ENCODE measurements at places on chromosomes 2 and 18. TPM values are rescaled to one million over a fixed set of nuclear protein-coding genes. Genes with fewer than 3 reads are reported as not detected.

ECEL1 gene
- polyA plus RNA-seq = not detected

INHBB gene
- 5.9 TPM for polyA plus RNA-seq

CD302 gene
- polyA plus RNA-seq = 5.8 TPM

MROH2A gene
- not detected for polyA plus RNA-seq

GRCh38 chr2:106159866-106160785 lies 34.0 kb downstream of the UXS1 start:
- DNase-seq = no peak

DNA sequence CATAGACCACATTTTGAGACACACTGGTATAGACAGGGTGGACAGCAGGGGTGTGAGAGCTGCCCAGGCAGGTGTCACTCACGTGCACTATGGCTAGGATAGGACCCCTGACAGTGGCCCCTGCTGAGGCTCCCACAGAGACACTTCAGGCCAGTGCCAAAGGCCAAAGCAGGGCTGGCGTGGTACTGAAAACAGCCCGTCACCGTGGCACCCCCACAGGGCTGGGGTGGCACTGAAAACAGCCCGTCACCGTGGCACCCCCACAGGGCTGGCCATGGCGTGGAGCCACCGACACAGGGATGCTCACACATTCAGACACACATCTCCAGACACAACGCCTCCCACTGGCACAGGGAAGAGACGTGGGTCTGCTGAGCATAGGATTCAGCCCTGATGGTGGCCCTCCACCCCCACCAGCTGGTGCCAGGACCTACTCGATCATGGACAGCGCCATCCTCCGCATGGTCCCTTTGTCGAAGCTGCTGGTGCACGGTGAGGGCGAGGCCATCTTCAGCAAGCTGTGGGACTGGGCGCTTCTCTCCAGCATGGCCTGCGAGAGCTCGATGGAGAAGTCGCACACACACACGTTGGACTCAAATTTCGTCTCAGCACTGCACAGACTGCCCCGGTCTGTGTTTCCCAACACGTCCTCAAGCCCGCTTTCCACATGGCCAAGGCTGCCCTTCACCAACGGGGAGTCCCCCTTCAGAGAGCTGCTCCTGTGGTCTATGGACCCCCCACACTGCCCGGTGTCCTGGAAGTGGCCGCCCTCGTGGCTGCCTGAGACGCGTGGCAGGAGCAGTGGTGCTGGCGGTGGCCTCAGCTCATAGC lies 34.1 kb downstream of the ANKMY1 start:
- DNase-seq = no peak

DNA sequence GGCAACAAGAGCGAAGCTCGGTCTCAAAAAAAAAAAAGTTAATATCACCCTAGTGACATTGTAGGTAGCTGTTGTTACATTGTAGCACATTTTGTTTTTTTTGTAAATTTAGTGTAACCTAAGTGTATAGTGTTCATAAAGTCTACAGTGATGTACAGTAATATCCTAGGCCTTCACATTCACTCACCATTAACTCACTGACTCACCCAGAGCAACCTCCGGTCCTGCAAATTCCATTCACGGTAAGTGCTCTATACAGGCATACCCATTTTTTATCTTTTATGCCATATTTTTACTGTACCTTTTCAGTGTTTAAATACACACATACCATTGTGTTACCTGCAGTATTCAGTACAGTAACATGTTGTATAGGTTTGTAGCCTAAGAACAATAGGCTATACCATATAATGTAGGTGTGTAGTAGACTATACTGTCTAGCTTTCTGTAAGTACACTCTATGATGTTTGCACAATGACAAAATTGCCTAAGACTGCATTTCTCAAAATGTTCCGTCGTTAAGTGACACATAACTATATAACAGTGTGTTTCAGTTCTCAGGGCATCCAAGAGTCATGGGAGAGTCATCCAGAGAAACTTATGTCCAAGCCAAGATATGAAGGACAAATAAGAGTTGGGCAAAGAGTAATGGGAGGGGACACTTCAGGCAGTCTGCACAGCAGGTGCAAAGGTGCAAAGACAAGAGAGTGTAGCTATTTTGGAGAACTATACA lies 68.4 kb downstream of the TANK start:
- no peak for DNase-seq

GRCh38 chr18:23861805-23862470 lies 152.6 kb upstream of the TTC39C start:
- DNase-seq = no peak
